ENCODE measurements at places on chromosomes 12 and 14.

DNA sequence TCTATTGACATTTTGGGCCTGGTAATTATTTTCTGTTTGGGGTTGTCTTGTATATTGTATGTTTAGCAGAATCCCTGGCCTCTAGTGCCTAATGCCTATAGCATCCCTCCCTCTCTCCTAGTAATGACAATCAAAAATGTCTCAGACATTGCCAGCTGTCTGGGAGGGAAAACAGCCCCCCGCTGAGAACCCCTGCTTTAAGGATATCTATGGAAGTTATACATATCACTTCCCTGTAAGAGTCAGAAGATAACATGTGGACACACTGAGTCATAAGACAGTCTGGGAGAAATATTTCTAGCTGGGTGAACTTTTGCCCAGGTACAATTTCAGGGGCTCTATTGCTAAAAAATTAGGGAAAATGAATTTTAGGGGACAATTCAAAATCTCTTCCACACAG, 255.0 kb downstream of the PAWR start:
- no peak for DNase-seq

DNA sequence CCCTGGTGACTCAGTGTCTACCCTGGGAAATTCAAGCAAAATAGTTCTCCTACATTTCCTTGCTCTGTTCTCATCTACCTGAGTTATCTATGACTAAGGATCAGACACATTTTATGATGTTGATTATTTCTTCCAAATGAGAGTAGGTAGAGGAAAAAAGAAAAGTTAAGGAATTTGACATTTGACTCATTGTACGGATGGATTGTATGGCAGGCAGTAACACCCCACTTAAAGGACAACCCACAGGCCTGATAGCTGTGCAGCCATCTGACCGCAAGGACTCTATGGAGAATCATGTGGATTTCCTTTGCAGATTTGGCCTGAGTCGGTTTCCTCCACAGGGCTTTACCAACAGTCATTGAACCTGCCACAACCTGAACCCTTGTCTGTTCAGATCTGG, 540.3 kb downstream of the BCL11B start:
- no peak for DNase-seq

DNA sequence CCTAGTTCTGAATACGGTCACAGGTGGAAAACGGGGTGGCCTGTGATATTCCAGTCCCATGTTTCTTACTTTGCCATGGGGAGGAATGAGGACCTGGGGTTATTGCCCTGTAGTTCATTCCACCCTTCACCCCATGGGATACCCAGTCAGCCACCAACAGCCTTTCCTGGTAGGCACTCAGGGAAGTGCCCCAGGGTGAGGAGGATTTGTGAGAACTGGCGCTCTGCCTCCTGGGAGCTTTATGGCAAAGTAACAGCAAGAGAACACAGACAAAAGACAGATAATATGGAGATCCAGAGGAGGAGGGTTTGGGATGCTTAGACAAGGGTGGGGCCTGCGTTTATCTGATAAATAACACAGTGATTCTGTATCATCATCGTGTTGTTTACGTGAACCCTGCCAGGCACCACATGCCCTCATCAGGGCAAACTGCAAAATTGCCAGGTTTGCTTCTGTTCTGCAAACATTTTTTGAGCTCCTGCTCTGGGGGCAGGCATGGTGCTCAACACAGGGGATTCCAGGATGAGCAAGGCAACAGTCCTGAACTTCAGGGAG, 223.5 kb downstream of the SLC41A2 start:
- DNase-seq, result no peak

DNA sequence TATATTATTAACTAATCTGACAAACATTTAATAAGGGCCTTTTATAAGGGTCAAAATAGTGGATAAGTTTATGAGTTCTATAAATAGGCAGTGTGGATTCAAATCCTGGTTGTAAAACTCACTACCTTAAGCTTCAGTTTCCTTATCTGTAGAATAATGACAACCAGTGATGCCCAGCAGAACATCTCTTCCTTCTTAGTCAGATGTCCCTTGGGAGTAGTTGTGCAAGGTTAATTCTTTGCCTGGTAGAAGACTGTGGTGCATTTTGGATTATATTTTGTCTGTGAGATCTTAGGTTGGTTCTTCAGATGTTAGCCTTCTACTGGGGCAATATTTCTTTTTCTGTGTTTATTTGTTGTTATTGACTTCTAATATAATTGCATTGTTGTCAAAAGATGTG, 59.5 kb downstream of the ARID2 start:
- no peak for DNase-seq

DNA sequence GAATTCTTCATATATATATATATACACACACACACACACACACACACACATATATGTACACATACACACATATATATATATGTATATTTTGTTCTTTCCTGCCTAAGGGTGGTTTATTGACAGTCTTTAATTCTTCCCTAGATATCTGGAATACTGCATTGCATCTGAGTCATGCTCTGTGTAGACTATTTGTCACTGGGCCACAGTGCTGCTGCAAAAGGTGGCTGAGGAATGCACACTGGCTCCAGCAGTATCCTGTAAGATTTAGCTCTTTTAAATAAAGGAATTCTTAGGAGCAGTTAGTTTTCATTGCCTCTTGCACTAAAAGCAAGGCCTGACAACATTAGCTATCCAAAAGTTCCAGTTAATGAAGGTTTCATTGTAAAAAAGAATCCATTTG, 200.9 kb downstream of the APAF1 start:
- no peak for DNase-seq

Data from stimulated activated CD8-positive, alpha-beta memory T cell treated with anti-CD3 and anti-CD28 coated beads, Interleukin-15, amount 100 ng/mL, for 1 hour (primary cell).